ENCODE measurements at places on chromosomes 1 and 21.
A peak's percentile ranks its signal among the peaks of the same experiment; 100 is the strongest.

DNA sequence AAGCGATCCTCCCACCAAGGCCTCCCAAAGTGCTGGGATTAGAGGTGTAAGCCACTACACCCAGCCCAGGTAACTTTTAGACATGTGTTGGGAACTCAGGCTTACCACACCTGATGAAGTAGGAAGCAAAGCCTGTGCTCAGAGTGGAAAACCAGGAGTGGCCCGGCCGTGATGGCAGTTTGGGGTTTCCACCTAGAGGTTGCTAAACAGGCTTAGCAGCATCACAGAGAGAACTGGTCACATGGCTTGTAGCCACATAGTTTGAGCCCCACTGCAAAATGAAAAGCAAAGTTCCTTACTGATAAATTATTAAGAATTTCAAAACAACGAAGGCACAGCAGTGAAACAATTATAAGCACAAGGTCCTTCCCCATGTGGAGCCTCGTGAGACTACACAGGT, 142.6 kb upstream of the CXADR start:
- DNase-seq: no peak

DNA sequence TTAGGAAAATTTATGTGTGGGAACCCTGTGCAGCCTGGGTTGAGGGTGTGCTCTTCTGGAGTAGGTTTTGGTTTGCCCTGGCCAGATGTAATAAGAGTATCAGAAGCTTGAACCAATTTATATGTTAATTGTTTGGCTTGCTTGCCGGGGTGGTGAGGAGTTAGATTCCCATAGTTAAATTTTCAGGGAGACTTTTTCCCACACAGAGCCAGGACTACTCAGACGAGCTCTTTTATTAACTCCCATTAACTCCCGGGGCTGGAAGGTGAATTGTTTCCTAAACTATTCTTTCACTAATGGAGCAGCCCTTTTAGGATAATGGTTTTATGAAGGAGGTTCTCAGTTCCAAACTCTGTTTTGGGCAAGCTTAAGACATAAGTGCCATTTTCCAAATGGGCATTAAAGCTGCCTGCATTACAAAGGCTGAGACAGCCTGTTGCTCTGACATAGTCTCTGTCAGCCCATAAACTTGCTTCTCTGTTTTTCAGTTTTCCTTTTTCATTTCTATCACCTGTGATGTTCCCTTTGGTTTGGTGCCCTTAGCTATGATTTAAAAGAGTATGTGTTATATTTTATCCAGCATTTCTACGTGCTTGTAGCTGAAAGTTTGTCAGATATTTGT, 18.0 kb upstream of the RAB3GAP2 start:
- DNase-seq: no peak

DNA sequence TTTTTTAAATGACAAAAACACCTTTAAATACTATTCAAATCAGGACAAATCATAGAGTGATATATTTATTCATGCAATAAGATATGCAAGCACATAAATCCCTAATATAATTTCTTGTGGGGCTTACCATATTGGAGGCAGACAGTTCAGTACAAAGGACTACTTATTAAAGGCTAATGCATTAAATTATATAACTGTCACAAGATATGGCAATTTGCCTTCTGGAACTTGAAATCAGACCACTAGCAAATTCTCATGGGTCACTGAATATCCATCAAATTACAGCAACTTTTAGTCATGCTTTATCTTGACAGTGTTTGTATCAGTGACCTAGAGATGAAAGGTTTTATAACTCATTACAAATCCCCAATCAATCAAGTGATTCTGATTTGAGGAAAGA, 54.1 kb upstream of the NCAM2 start:
- DNase-seq: no peak

- no peak for DNase-seq
Observed at GRCh38 chr21:33674226-33674625, 31.9 kb downstream of the ITSN1 start.

DNA sequence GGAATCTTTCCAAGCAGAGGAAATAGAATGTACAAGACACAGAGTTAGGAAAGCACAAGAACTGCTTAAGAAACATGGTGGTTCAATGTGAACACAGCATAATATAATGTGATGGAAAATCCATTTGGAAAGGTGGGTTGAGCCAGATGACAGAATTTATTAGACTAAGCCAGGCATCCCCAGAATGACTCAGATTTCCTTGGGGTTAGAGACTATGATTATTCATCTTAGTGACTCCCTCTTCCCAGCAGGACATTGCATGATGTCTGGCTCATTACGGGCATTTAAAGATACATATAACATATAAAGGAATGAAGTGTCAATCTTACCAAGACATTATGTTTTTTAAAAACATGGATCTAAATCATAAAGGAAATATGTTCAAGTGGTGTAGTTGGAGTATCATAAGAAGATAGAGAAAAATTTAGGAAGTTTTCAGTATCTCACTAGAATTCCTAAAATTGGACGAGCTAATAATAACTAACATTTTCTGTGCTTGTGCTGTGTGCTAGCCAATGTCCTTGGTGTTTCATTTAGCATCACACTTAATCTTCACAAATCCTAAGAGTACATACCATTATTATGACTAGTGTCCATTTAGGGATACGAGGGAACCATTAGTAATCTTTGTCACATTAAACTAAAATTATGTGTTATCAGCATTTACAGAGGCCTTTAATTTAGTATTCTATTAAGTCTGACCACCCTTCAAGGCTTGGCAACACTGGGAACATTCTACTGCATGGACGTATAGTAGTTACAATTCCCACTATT, 41.0 kb upstream of the ST6GALNAC5 start:
- DNase-seq: no peak

- no peak for DNase-seq
Observed at GRCh38 chr1:9448132-9449109, 90.8 kb upstream of the SLC25A33 start.

DNA sequence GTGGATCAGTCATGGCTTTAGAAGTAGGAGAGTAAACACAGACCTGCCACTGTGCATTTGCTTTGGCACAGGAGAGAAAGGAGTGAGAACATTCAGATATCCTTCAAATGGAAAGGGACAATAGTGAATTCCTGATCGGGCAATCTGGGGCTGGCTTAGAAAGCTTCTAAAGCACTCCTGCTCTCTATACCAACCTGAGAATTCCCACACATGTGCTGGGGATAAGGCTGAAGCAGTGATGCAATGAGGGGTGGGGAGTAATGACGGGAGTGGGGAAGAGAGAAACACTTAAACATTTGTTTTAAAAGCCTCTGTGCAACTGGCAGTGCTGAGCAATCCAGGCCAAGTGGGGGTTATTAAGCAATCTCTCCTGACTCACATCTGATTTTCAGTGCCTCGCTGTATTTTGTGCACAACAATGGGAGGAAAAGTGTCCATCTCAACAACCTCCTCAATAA, 108.8 kb downstream of the KIAA0319L start:
- DNase-seq: no peak

DNA sequence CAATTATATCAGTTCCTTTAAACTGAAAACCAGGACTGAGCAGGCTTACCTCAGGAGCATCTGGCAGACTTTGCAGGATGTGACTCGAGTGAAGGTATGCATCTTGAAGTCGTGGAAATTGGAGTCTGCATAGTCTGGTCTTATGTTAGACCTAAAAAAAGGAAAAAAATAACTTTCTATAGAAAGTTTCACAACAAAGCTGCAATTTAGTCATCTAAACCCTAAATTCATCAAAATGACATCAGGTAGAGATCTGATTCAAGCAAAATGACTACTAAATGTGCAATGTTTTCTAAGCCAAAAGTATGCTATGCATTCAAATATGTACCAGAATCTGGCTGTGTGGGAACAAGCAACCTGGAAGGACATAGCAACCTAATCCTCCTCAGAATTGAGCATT, 260.1 kb downstream of the VAV3 start:
- no peak for DNase-seq

DNA sequence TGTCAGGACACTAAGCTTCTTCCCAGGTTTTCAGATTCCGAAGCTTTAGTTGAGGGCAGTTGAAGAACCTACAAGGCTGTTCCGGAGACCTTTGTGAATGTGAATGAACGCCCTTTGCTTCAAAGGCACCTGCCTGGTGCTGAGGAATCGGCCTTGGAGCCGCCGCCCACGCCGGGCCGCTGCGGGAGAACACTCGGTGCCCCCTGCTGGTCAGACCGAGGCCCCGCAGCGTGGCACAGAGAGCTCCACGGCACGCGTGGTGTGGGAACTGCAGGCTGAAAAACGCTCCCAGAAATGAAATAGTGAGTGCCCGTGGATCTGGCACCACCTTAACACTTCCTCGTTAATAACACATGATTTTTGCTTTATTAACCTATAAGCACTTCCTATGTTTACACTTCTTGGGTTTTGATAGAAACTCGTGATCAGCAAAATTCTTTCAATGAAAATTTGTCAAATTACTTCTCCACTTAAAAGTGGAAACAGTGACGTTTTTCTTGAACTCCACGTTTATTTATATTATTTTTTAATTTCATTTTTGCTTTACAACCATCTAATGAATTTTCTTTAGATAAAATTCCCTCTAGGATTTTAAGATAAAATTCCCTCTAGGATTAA, 460.6 kb downstream of the DSCAM start:
- peak; percentile 67 for DNase-seq

DNA sequence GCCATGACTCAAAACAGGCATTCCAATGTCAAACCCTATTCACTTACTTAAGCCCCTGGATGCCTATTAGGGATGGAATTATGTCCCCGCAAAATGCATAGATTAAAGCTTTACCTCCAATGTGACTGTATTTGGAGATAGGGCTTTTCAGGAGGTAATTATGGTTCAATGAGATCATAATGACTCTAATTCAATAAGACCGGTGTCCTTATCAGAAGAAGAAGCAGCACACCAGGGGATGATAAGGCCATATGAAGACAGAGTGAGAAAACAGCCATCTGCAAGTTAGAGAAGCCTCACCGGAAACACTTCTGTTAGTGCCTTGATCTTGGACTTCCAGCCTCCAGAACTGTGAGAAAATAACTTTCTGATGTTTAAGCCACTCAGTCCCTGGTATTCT, 1131.8 kb upstream of the TMPRSS15 start:
- no peak for DNase-seq

- DNase-seq: no peak
Observed at GRCh38 chr1:4523551-4523950, 130.9 kb upstream of the AJAP1 start.

DNA sequence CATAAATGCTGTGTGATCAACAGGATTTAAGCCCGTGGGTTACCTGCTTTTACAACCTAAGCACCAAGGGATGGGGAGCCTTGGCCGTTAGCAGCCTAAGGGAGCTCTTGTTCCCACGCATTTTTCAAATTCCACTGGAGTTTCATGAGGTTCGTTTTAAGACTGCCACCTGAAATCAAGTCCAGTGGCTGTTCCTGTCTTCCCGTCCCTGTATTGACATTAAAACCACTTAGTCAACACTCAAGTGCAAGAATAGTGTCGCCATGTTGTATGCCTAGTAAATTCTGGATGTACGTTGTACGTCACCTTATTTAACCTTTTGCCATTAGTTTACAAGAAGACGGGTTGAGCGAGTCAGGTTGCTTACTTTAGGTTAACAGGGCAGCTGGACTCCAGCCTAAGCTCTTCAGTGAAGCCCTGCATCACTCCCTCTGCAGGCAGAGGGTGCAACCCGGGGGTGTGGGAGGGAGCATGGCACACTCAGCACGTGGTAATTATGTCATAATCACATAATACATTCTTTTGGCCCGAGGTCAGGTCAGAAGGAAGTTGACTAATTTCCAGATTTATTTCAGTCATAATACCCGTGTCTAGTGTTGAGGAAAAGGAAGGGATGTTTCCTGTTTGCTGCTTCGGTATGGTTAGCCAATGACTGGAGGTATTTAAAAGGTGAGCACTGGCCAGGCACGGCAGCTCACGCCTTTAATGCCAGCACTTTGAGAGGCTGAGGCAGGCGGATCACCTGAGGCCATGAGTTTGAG, 42.5 kb downstream of the CNST start:
- DNase-seq: no peak

DNA sequence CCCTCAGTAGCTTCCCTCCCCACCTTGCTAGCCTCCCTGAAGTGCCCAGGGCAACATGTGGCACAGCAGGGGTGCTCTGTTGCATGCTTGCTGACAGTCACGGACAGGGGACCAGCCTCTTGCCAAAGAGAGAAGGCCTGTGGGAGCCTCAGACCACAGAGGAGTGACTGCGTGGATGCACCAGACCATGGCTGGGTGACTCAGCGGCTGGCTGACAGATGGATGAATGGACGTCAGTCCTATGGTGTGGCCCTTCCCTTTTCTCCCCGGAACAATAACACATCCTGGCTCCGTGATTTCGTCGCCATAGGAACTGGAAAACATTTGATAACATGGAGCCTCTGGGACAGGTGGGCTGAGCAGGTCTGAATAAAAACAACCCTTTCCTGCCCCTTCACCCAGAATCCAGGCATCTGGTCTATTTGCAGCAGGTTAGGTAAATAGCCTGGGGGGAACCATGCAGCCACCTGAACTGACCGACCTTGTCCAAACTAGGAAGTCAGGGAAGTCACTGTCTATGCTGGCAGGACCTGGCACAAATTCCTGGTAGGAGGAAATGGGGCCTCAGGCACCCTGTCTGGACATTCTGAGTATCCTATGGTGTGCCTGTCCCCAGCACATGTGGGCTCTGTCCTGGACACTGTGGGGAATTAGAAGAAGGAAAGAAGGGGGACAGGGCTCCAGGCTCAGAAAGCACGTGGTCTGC, 53.3 kb downstream of the NENF start:
- no peak for DNase-seq

DNA sequence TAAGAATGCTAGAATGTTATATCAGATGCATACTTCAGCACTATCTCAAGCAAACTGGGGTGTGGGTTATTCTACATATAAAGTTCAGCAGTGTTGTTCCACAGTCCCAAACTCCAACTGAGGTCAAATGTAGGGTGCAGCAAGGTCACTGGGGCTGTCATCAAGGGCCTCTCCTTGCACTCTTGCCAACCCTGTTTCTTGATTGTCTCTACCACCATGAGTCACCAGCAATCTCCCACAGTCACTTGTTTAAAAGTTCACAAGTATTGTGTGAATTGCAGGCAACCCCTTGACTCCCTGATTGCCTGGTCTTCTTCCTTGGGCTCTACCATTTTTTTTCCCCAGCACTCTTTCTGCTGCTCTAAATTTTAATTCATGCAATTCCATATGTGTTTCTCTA, 10.6 kb downstream of the METTL18 start:
- DNase-seq: no peak

DNA sequence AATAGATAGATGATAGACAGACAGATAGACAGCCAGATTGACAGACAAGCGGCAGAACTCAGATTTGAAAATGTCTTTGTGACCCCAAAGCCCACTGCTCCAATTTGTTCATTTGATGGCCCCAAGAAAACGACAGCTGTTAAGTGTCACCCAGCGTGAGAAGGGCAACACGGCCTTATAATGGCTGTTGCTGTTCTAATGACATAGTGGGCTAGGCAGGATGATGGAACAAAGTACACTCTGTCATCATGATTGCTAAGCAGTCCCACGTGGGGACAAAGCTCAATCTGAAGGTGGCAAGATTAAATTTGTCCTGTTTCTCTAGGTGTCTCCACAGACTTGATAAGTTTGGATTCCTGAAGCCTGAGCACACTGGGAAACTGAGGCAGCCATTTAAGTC, 112.9 kb downstream of the DAB1 start:
- DNase-seq: no peak
